ENCODE measurements at places on chromosomes 1 and 21.

- no peak for DNase-seq
These were observed 7.6 kb downstream of the C1orf87 start for GRCh38 chr1:60066001-60066400.

DNA sequence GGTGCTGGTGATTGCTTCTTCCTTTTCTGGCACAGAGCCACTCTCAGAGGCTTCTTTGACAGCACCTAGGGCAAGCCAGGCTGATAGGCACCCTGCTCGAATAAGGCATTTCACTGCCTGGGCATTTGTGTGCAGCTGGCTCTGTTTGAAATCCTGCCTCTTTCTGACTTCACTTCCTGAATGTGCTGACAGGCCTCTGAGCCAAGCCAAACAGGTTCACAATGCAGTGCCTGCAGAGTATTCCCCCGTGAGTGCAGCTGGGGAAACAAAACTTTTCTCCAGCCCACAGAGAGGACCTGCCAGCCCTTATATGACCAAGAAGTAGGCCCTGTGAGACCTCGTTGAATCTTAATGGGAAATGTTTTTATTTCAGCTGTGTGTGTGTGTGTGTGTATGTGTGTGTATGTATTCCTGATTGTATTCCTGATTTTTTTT is 10.4 kb downstream of the JUN start:
- peak; percentile 43 for DNase-seq

GRCh38 chr1:241658081-241658793 is 6.2 kb downstream of the WDR64 start:
- no peak for DNase-seq

- no peak for DNase-seq
These were observed 4.7 kb downstream of the SPEN start for GRCh38 chr1:15852036-15852827.

All from muscle of arm (tissue), 14 donors.